Hypothalamus (tissue), 51 donors: ENCODE measurements at places on chromosomes 2 and 18.

GRCh38 chr2:70024284-70024683, 62.9 kb upstream of the ASPRV1 start:
- DNase-seq: no peak

DNA sequence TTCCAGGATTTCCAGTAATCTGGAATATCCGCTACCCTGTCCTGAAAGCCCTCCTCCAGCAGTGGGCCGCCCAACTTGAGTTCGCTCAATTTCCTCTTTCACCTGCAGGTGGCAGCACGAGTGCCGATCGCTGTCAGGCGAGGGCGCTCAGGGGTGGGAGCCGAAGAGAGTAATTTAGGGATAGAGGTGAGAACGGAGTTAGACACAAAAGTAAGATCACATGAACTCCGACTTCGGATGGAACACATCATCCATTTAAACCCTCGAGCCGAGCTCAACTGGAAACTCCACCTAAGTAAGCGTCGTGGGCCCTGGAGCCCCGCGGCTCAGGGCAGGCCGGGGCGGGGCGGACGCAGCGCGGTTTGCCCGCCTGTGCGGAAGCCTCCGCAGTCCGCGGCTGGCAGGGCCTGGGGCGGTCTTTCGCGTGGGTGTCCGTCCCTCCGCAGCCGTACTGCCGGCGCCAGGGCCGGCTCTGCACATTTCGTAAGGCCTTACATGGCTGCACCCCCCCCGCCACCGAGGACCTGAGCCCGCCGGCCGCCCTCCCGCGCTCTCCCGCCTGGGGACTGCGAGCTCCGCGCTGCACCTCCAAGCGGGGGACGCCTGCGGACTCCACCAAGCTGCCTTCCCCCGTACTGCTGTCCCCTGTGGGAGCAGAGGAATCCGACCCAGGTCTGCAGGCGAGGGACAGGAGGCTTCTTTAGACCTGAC, 61.2 kb downstream of the SEMA4F start:
- peak; percentile 33 for DNase-seq

GRCh38 chr2:54866868-54867267, 143.4 kb downstream of the EML6 start:
- DNase-seq: no peak

DNA sequence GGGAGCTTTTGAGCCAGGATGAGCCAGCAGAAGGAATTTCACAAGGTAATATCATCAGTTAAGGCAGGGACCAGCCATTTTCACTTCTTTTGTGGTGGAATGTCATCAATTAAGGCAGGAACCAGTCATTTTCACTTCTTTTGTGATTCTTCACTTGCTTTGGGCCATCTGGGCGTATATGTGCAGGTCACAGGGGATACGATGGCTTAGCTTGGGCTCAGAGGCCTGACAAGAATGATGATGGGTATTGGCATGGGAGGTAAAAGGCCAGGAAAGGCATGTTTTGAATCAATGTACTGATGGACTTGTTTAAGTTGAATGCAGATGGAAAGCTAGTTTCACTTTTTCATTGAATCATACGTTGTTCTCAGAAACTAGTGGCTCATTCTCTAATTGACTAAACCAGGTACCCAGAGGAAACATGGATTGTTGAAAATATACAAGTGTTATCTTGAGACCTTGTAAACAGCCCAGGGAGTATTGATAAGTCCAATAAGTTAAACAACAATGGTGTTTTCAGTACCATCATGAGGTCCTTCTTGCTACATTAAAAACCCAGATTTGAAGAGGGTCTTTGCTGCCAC, 1672.5 kb upstream of the DDX18 start:
- DNase-seq: no peak

- no peak for DNase-seq
Observed at GRCh38 chr18:55226044-55226443, 266.8 kb upstream of the CCDC68 start.

- DNase-seq: no peak
Observed at GRCh38 chr2:145599756-145600155, 1079.8 kb upstream of the ZEB2 start.

- no peak for DNase-seq
Observed at GRCh38 chr2:45705233-45705632, 53.8 kb downstream of the PRKCE start.

- DNase-seq: no peak
Observed at GRCh38 chr2:183740241-183740640, 616.0 kb downstream of the NUP35 start.

DNA sequence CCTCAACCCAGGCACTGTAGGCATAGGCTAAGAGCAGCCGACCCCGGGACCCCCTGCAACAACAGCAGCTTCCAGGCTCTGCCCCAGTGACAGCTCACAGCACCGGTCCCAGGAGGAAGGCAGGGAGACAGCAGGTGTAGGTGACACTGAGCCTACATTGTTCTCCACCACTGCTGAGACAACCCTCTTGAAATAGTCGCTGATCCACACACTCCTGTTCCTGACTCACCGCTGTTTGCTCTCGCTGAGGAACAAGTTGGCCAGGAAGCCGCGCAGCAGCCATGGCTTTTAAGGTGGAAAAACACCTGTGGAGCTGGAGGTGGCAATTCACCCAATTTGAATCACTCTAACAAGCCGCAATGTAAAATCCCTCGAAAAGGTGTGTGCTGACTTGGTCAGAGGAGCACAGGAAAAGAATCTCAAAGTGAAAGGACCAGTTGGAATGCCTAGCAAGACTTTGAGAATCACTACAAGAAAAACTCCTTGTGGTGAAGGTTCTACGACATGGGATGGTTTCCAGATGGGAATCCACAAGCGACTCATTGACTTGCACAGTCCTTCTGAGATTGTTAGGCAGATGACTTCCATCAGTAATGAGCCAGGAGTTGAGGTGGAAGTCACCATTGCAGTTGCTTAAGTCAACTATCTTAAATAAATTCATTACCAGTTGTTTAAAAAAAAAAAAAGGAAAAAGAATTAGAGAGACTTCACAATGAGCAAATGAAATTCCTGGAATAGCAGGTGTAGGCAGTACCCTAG, 167.5 kb downstream of the ARL4C start:
- DNase-seq: no peak

DNA sequence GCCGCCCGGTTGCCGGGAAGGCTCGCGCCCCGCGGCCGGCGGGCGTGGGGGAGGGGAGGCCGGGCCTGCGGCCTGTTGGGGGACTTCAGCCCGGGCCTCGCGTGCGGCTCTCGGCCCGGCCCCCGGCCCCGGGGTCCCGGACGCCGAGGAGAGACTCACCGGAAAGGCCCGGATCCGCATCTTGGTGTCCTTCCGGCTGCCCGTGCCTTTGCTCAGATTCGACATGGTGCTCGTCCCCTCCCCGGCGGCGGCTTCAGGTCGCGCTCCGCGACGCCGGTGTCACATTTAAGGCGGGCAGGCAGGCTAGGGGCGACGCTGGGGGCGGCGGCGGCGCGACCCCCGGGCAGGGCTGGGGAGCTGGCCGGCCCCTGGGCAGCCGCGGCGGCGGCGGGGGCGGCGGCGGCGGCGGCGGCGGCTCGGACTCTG, 365 bp downstream of the CUL3 start:
- DNase-seq: peak; percentile 27

DNA sequence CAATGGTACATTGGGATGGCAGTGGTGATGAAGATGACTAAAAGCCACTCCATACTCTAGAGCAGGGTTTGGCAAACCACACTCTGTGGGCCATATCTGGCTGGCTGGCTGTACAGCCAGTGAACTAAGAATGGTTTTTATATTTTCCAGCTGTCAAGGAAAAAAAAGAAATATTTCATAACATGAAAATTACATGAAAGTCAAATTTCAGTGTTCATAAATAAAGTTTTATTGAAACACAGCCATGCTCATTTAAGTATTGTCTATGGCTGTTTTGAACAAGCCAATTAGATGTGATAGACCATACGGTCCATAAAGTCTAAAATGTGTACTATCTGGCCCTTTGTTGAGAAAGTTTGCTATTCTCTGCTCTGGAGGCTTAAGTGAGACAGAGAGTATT, 1.5 kb downstream of the TTC21B start:
- DNase-seq: no peak

DNA sequence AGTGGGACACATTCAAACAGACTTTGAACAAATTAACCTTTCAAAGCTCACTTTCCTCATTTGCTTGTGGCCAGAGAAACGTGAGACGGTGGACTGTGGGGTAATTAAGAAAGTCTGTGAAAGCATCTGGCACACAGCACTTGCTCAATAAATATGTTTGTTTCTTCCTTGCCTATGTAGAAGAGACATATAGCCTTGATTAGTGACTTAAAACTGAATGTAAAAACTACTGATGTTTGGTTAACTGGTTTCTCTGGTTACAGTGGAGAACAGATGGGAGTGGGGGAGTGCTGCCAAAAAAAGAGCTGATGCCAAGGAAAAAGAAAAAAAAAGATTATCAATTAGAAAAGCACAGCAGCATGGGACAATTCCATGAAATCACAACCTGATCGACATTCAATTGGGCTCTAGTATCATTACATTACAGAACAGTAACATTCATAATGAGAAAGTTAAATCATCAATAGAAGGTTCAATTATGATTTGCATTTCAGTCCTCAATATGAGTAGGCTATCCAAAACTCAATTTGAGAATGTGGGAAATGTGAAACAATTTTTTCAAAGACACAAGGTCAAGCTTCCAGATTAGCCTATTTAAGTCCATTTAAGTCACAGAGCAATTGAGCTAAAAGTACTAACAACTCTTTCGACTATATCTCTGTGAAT, 14.7 kb downstream of the CUL3 start:
- DNase-seq: no peak

GRCh38 chr2:235453605-235454151, 40.2 kb upstream of the AGAP1 start:
- no peak for DNase-seq

DNA sequence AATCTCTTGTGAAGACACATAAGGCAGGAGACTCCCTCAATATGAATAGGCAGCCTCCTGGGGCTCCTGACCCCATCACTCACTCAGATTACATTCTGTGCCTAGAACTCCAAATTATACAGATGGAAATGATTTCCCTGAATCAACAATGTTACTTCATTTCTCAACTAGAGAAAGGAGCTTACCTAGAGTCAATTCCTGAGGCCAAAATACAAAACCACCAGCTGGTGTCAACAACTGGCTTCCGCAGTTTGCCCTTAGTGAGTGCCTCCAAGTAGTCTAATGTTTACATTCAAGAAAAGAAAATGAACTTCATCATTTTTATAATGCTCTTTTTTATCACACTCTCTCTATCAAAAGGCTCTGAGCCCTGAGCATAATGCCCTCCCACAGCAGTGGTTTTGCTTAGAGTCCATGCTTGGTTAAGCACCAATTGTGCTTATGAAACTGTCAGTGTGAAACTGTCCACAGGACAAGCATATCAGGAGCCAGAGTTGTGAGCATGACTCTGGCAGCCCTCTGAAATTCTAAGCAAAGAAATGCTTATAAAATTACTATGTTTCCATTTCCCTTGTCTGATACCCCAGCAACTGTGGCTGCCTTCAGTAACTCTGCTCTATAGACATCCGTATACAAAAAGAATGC, 305.7 kb upstream of the PKDCC start:
- DNase-seq: no peak

DNA sequence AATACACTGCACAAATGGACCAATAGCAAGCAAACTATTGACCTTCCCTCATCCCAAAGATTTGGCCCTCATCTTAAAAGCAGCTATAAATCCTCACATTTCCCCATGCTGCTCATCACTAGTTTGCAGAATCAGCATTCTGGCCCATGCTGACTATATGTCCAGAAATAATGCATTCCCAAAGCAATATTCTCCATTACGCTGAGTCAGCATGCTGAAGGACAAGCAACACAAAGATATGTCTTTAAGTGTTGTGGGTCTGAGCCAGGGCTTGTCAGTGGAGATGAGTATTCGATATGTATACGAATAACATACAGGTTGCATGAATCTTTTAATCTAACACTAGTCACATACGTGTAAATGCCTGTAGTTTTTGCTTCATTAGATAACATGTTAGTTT, 1045.0 kb upstream of the DDX18 start:
- no peak for DNase-seq

GRCh38 chr2:120845277-120845676, 109.6 kb downstream of the GLI2 start:
- DNase-seq: no peak

DNA sequence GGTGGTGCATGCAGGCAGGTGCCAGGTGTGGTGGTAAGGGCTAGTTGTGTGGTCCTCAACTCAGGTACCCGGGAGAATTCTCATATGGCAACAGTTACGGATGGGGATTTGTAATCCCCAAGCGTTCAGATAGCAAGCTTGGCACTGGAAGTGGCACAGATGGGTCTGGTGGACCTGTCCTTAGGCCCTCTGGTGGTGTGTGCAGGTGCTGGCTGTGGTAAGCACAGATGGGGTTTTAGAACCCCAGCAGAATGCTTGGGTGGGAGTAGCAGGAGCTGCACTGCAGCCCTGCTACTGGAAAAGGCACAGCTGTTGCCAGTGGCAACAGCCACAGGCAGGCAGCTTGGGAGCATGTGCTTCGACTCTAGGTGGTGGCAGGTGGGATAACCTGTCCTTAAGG, 948.2 kb upstream of the FAM98A start:
- no peak for DNase-seq

- no peak for DNase-seq
Observed at GRCh38 chr18:67705748-67706147, 189.2 kb upstream of the DSEL start.

DNA sequence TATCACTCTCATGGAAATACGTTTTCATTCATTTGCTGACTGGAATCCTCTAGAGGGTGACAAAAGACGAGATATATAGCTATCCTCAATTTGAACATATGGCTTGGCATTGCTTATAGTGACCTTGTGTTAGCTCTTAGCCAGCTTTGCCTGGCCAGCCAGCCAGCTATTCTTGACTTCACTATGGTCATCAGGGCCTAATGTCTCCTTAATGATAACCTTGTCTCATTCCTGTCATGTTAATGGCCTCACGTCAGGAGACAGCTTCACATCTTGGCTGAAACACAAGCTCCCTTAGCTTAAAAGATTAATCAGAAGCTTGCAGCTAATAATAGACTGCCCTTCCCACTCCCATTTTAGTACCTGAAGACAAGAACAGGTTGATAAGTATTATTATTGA, 1517.5 kb upstream of the PIK3C3 start:
- DNase-seq: no peak

DNA sequence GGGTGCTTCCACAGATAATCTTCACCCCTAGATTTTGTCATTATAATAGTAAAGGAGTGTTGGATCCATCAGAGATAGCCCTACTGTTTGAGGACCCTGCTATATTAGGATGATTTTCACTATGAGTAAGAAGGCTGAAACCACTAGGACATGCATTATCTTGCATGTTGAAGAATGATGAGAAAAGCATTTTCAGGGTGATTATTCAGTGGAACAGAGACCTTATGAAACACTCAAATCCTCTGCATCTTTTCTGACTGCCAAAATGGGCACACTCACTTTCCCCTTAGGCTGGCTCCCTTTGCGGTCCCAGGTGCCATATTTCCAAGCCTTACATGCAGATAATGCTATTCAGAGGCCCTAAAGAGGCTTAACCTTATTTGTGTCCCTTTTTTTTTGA, 296.9 kb downstream of the RND3 start:
- DNase-seq: no peak

DNA sequence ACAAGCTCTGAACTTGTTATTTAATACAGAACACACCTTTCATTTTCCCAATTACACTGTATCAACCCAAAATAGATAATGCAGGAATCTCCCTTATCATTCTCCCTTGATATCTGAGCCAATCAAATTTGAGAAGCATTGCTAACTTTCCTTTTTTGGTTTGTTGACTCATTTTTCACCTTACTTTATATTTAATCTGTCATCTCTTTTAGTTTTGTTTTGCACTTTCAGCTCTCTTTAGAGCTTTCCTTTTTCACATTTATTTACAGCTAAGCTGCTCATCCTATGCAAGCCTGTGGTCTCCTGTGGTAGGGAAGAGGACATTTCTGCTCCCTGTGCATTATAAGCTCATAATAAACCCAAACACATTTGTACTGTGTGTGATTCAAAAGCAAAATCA, 50.1 kb downstream of the ITGAV start:
- no peak for DNase-seq

GRCh38 chr2:63840081-63840784, 1.5 kb upstream of the UGP2 start:
- DNase-seq: no peak
